T-cell (primary cell): ENCODE measurements at places on chromosomes 5 and 9.

DNA sequence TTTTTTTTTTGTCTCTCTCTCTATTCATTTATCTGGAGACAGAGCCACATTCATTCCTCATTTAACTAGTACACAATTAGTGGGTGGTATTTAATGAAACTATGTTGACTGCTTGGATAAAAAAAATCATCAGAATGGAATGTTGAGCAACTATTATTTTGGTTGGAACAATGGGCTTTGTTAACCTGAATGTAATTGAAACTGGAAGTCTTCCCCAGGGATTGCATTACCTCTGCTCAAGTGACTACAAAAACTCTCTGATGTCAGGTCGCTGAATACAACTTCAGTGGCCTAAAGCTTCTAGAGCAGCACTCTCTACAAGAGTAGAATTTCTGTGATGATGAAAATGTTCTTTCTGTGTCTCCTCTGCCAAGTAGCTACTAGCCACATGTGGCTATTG lies 295.8 kb downstream of the DEPDC1B start:
- DNase-seq = no peak

GRCh38 chr9:134853893-134854292 lies 26.7 kb upstream of the FCN2 start:
- no peak for DNase-seq

- no peak for DNase-seq
These were observed 25.0 kb downstream of the SLC12A7 start for GRCh38 chr5:1086871-1087270.

GRCh38 chr5:124713595-124713994 lies 32.8 kb downstream of the ZNF608 start:
- no peak for DNase-seq

DNA sequence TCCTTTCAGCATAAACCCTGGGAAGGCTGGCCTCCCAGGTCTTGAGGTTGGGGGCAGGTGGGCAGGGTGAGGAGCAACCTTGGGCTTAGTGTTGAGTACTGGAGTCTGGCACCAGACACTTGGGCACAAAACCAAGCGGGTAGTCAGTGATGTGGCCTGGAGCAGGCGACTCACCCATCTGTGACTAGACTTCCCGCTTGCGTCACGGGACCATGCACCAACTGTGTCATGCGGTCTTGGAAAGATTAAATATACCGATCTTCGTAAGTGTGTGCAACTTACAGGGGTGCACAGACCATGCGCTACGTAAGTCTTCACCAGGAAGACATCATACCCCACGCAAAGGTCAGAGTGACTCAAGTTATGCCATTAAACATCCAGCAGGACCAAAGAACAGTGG lies 304.4 kb upstream of the IRX4 start:
- no peak for DNase-seq

DNA sequence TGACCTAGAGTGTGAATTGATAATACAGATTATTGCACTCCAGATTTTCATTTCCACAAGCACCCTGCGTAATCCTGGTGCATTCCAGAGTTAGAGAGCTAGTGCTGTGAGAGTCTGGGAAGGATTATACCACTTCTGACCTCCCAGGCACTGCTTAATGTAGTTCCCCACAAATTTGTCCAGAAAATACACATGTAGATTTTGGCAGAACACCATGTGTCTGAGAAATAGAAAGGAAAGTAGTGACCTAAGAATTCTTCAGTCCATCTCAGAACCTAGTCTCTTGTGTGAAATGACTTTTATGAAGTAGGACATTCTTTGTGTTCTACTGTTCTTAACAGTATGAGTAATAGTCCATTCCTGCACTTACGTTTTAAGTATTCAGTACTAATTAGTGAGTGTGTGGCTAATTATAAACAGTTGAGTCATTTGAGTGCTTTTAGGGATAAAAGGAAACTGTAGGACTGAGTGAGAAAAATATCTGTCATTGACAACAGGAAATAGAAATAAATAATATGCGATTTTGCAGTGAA lies 27.8 kb upstream of the PTPDC1 start:
- DNase-seq = no peak

DNA sequence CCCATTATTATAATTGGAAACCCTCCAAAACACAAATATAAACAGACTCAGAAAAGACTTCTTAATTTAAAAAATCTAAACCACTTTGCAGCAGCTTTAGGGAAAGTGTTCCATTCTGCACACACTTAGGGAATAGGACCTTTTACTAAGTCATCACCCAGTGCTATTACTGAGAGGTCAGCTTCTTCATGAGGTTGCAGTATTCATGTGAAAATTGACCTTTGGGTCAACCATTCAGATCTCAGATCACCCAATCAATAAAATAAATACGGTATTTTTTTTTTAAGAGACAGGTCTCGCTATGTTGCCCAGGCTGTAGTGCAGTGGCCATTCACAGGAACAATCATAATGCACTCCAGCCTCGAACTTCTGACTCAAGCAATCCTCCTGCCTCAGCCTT lies 21.8 kb downstream of the NR6A1 start:
- no peak for DNase-seq

- DNase-seq = no peak
These were observed 304.2 kb downstream of the DNAH5 start for GRCh38 chr5:13640270-13640669.

DNA sequence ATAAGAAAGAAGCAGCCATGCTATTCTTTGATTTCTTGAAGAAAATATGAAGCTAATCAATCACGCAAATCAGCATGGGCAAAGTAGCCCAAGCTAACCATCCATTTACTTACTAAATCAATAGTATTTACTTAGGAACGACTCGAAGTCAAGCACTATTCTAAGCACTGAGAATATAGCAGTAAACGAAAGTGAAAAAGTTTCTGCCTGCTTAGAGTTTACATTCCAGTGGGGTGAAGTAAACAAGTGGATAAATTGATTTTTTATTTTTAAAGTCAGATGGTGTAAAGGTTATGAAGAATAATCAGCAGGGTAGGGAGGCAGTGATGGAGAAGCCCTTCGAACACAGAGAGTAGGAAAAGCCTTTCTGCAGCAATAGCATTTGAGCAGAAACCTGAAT lies 5.5 kb downstream of the TSTD2 start:
- DNase-seq = no peak

DNA sequence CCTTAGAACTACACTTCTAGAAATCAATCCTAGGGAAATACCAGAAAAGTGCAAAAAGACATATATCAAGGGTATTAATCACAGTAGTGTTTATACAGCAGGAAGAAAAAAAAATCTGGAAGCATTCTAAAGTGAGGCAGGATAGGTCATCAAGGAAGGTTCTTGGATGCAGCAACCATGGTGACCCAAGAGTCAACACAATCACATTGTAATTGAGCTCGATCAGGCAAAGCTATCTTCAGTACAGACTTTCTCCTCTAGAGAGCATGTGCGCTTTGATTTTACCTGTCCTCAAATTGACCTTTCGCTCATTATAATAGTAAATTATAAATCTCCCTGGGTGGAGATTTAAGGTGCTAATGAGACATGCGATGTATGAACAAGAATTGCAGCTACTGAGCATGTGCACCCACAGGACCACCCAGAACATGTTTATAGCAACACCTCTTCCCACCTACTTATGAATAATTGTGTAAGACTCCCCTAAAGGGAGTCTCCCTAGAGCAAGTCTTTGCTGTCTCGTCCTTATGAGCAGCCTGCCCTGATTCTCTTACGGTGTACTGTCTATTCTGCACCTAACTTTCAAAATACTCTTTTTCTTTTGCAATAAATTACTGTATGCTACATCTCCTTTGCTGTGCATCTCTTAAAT lies 297.7 kb downstream of the ATPSCKMT start:
- DNase-seq = no peak

DNA sequence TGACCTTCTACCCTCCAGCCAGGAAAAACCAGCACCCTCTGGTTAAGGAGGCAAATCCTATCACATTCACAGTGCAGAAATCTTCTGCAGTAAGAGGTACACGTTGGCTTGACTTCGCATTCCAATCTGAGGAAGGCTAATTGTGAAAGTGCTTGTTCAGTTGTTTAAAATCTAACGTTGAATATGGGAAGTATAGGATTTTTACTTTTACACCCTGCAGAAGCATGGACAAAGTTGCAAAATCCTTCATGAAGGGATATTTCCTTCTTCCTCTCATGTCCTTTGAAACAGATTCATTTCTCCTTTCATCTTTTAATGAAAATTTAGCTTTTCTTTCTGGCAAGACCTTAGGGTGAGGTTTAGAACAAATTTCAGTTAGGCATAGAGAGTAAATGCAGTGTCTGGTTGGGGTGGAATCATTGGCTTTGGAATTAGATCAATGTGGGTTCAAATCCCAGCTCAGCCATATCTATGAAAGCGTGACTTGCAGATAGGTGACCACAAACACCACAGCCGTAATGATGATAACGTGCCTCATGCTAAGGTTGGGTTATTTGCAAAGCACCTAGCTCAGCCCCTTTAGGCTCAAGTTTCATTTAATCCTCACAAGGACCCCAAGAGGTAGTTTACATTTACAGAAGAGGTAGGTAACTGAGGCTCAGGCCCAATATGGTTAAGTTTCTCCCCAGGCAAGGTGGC lies 42.2 kb upstream of the C5orf58 start:
- no peak for DNase-seq

DNA sequence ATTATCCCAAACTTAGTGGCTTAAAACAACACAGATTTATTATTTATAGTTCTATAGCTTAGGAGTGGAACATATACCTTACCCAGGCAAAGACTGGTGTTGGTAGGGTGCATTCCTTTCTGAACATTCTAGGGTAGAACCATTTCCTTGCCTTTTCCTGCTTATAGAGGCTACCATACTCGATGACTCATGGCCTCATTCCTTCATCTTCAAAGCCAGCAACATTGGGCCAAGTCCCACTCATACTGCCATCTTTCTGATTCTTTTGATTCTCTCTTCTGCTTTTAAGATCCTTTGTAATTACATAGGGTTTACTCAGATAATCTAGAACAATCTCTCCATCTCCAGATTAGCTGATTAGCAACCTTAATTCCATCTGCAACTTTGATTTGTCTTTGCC lies 452.7 kb upstream of the KLF4 start:
- no peak for DNase-seq

DNA sequence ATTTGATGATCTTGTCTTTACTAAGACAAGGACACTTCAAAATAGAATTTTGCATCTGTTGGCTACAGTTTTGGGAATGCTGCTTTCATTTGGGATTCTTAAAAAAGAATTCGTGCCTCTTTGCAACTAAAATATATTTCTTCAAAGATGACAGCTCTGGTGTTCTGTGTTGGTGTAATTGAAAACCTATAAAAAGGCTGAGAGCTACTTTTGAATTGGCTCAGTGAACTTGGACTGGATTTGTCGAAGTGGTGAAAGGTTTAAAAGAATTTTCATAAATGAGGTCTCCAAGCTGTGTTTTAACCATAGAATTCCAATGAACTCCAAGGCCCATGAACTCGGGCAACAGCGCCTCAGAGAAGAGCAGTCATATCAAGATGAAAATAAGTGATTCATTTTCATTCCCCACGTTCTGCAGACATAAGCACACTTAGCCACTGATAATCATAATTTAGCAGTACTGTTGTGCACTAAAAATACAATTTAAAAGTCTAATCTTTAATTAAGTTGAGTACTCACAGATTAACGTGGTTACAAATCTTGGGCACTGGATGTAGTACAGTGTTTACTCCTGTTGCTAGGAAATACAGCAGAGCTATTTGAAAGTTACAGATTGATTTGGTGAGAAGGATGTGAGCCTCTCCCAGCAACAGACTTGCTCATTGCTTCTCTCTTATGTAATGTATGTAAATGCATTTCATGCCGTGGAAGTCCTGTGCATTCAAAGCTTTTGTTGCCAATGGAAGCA lies 10.9 kb downstream of the SNCAIP start:
- no peak for DNase-seq

DNA sequence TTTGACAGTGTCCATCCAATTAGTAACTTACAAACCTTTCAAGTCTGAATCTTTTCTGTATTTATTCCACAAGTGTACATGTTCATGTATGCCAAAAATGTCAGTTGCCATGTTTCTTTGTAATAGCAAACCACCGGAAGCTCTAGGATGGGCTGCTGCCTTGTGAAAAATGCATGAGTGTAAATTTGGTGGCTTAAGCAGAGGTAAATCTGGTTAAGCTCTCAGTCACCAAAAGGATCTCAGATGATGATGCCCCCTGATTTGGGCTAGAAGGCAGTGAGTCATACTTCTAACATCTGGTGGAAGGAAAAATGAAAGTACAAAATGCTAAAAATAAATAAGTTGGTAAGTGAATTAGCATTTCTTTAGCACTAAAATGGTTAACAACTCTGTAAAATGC lies 567.5 kb downstream of the ELAVL2 start:
- DNase-seq = no peak

GRCh38 chr5:151097061-151097460 lies 16.2 kb upstream of the TNIP1 start:
- no peak for DNase-seq

DNA sequence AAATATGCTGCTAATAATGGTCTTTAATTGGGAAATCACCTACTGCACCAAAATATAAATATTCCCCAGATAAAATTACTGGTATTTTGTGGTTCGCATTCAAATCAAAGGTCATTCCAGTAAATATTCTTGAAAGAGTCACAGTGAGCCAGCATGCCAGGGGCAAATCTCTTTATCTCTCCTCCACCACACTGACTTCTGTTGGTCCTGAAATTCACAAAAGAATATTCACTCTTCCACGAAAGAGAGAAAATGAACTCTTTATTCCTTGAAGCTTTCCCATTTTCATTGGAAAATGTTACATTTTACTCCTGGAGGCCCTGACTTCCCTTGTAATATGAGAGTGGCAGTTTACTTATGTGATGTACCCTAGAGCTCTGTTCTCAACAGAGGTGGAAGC lies 39.7 kb downstream of the ZNF366 start:
- DNase-seq = no peak

- DNase-seq = no peak
These were observed 203.2 kb downstream of the SEMA6A start for GRCh38 chr5:116371431-116371830.

- DNase-seq = no peak
These were observed 1036.4 kb downstream of the EFNA5 start for GRCh38 chr5:106634375-106634774.

- no peak for DNase-seq
These were observed 26.4 kb upstream of the TXN start for GRCh38 chr9:110282739-110283081.

- DNase-seq = peak; percentile 66
These were observed 613 bp downstream of the ZBTB5 start for GRCh38 chr9:37464426-37465248.
